ENCODE measurements at places on chromosomes 6 and 20.

DNA sequence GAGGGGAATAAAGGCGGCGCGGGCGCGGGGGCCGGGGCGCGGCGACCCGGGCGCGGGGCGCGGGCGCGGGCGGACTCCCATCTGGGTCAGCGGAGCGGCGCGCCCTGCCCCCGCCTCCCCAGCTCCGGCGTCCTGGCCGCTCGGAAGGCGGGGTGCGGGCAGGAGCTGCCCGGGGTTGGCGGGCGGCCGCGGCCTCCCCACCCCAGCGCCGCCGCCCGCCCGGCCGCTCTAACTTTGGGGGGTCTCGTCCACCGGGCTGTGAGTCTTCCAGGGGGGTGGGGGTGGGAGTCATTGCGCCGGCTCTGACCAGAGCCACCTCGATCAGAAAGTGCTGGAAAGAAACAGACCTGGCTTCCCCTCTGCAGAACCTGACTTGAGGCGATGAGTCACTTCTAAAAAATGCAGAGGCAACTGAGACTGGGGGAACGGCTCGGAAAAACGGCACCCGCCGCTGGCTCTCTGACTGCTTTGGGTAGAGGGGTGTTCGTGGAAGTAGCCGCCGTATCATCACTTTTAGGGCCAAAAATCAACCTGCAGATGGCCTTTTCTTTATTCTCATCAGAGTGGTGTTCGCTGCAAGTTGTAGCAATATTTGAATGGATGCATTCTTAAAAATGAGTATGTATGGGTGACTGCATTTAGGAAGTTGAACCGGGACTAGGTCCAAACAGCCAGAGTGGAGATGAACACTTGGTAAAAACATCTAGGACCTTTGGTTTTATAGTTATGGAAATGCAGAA is 667 bp downstream of the CAP2 start:
- no peak for DNase-seq

DNA sequence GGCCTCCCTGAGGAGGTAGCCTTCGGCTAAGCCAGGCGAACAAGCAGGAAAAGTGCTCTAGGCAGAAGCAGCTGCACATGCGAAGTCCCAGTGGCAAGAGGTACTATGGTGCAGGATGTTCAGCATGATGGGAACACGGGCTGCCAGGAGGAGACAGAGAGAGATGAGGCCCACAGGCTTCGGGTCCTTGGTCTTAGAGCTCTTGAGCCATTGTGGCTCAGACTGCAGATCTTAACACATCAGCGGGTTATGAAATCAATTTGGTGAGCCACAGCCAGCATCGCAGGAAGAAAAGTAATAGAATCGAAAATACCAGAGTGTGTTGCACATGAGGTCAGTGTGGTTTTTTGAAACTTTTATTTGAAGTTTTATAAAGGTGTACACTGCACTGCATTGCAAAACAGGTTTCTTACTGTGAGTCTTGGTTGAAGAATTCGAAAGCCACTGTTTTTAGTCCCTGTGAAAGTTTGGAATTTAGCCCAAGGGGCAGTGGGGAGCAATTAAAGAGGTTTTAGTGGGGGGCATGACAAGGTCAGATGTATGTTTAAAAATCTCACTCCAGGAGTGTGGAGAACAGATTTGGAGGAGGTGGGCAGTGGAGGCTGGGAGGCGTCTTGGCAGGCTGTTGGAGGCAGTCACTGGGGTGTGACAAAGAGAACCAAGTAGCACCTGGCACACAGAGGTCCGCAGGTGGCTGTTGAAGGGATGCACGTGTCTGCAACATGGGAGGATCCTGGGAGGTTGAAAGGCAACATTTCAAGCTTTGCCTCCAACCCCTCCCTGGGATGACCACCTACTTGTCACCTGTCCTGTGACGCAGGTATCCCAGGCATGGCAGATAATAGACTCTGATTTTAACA is 69.3 kb downstream of the EYA2 start:
- no peak for DNase-seq

- DNase-seq = no peak
Measured at GRCh38 chr20:11520596-11520995, 397.1 kb upstream of the BTBD3 start.

GRCh38 chr20:32207626-32208498 is at the start of the genes PLAGL2 and POFUT1:
Gene PLAGL2 (minus strand): TSS chr20:32207743. CDS start chr20:32202178, 5,565 bp downstream.
Gene POFUT1 (plus strand): TSS chr20:32207880. CDS start chr20:32207942, 62 bp downstream.
- DNase-seq = peak; percentile 69

GRCh38 chr6:42257063-42257462 is 39.4 kb upstream of the MRPS10 start:
- DNase-seq = no peak

- DNase-seq = no peak
Measured at GRCh38 chr6:15246217-15246665, 372 bp downstream of the JARID2 start.

DNA sequence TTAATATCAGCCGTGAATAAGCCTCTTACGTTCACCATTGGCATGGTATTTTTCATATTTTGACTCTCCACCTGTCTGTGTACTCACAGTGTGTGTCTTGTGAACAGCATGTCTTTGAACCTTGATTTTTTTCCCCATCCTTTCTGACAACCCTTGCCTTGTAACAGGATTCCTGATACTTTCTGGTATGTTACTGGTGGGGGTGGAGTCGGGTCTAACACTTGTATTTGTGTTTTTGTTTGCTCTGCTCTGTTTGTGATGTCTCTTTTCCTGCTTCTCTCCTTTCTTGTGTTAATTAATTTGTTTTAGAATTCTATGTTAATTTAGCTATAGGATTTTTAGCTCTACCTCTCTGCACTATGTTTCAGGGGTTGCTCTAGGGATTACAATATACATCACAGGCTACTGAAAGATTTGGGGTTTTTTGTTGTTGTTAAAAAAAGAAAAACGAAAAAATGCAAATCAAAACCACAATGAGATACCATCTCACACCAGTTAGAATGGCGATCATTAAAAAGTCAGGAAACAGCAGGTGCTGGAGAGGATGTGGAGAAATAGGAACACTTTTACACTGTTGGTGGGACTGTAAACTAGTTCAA is 245.1 kb downstream of the CDH4 start:
- no peak for DNase-seq

DNA sequence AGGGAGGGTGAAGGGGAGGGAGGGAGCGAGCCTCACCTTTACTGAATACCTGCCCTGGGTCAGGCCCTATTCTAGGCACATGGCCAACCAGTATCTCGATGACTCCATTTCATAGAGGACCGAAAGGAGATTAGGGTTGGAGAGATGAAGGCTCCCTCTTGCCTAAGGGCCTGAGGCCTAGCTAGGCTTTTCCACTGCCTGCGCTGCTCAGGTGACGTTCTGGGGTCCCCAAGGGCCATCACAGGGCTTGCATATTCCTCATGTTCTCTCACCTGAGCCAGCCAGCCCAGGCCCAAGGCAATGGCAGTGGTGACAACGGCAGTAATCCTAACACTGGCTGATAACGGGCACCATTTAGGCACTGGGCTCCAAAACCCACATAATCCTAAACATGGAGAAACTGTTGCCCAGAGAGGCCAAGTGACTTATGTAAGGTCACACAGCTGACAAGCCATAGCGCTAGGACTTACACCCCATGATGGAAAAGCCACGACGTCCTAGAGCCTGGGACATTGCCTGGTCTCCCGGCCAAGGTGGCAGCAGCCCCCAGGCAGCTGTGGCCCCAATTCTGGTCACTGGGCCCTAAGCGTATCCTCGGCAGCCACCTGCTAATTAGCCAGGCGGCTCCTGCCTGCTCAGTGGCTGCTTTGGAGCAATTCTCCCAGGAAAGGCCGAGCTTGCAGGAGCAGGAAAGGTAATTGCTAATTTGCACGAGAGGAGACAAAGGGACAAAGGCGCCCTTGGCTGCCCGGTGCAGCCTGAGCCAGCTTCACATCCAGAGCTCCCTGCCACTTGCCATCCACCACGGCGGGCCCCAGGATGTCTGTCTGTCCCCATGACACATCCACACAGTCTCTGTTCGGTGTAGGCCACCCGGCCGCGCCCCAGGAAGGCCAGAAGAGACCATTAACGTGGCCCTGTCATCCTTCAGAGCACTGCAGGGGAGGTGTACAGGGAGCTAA is 21.5 kb downstream of the NOL4L start:
- DNase-seq = no peak

GRCh38 chr6:110233770-110234374 is 53.6 kb downstream of the CDC40 start:
- no peak for DNase-seq

DNA sequence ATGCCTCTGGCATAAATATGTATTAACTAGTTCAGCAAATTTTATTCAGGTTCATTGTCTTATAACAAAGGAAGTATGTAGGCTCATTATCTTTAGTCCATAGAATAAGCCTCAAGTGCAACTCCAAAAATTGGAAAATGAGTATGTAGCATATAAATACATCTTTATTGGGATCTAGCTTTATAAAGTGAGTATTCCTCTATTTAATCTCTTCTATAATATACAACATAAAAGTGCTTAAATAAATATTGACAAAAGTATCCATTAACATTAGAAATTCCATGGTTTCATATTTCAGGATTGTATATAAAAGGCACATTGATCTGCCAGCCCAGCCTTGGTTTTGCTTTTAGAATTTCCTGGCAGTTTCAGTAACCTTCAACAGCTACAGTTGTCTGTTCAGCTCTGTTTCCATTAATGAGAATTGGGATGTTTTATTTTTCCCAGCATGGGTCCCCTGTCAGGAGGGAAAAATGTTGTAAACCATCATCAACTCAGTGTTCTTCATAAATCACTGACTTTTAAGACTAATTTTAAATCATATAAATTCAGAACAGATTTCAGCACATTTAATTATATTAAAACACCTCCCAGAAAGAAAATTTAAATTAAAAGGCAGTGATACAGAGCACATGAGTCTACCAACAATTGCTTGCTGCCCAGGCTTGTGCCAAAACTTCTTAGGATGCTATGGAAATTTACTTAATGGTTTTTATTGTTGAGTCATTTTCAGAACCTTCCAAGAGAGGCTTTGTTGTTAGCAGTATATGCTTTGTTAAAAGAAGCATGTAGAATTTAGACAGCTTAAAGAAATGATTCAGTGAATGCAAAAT is 119.7 kb downstream of the ADGRG6 start:
- DNase-seq = no peak

DNA sequence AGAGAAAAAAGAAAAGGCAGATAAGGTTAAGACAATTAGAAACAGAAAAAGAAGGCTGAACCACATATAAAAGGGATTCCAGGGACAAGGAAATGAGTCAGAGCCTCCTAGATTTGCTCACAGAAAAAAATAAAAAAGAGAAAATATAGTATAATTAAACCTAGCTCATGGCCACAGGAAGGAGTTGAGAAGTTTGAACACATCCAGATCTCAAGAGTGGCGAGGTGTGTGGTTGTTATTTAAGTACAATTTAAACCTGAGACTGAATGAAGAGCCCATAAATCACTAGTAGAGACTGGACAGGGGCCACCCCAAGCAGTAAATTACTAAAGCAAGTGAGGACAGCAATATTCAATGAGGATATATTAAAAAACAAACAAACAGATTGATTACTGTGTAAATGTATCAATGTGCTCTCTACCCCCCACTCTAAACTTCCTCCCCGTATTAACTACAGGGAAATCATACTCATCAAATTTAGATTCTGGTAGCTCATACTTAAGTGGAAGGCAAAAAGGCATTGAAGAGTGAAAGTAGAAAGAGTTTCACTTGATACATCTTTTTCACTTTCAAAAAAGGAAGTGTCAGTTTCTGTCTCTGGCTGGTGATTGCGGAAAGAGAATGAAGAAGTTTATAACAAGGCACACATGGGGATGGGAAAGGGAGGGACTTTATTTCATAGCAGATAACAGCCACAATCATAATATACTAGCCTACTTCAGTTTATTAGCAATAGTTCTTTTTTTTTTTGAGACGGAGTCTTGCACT is 49.3 kb upstream of the SCAF8 start:
- DNase-seq = no peak

DNA sequence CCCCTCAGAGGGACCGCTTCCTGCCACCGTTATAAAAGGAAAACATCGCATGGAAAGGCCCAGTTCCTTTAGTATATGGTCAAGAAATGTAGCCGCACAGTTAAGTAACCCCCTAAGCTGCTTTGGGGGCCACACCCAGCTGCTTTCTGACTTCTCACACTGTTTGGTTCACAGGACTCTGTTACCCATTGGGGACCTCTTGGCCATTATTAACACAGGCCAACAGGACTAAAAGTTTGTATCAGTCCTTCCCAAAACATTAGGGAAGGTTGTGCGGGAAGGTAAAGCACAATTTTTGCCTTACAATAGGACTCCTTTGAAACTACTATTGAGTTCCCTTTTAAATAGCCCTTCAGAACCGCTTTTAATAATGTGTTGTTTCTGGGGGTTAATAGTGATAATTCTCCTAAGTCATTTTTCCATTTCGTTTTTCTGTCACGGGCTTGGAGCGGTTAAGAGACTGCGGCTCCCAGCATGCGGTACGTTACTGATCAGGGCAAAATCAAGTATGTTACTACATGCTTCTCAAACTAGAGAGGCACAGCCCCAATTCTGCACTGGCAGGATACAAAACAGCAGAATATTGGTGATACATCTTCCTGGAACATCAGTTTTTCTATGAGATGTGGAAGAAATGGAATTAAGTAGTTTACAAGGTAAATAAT is 668 bp upstream of the RPP40 start:
- DNase-seq = no peak

DNA sequence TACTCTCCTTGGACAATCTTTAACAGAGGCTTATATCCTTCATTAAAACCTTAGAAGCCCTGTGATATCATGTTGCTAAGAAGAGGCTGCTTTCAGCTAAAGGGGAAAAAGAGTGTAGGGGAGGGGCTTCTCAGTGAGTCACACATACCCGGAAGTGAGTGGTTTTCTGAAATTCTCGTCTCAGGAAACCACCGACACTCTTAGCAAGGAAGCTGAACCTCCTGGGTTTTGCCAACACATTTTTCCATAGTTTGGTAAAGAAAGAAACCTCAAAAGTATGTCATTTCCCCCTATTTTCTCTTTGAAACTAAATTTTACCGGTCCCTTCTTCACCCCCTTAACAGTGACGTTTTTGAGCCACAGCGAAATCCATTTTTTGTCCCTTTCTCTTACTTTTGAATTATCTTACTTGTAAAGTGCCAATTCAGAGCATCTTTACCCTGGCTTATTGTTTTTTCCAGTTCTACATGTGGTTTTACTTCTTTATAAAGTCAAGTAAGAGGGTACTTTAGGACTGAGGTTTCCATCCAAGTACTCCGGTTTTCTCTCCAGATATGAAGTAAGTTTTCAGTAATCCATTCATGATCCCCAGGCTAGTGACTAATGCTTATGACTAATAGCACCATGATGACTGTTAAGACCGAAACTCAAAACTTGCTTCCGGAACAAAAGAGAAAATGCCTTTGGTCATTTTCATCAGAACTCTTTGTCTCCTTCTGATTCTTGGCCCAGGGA is 219.3 kb downstream of the ARHGAP18 start:
- DNase-seq = peak; percentile 15

DNA sequence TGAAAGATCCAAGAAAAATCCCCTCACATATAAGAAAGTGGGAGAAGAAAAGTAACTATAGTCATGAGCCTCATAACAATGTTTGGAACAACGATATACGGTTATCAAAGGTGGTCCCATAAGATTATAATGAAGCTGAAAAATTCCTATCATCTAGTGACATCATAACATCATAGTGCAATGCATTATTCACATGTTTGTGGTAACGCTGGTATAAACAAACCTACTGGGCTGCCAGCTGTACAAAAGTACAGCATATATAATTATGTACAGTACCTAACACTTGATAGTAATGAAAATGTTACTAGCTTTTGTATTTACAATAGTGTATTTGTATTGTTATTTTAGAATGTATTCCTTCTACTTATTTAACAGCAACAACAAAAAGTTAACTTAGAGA is 240.7 kb downstream of the RNGTT start:
- DNase-seq = no peak
